ENCODE measurements at places on chromosomes 12 and 14. TPM values are rescaled to one million over a fixed set of nuclear protein-coding genes. Genes with fewer than 3 reads are reported as not detected.

GRCh38 chr12:106954462-106955376, 988 bp upstream of the TMEM263 start:
- peak; percentile 65 for DNase-seq

- DNase-seq, result peak; percentile 0
These were observed 523 bp upstream of the SLC6A15 start for GRCh38 chr12:84913129-84913515.

DNA sequence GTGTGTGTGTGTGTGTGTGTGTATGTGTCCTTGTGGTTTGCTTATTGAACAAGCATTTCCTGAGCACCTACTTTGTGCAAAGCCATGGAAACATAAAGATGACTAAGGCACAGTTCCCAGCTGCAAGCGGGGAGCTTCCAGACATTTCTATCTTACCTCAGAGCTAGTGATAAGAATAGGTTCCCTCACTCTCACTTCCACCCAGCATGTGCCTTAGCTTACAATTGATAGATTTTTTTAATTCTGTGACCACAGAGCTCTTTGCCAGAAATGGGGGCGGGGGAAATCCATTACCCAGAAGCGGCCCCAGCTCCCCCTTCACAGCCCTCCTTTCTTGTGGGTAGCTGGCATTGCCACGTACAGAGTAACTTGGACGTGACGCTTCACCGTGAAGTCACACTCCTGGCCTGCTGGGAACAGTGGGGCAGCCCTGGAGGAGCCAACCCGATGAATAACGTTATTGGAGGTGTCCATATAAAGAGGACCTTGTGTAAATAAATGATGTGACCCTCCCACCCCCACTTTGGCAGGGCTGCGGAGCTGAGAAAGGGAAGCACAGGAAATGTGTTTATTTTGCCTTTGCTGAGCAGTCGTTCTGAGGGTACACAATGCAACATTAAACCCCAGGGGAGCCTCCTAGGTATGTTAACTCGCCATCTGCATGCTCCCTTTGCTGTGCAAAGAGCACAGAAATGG, 238.9 kb downstream of the CHST11 start:
- peak; percentile 87 for DNase-seq

GRCh38 chr14:45793081-45793480, 540.1 kb upstream of the MIS18BP1 start:
- no peak for DNase-seq

- no peak for DNase-seq
These were observed 196.1 kb downstream of the SLC15A4 start for GRCh38 chr12:128627659-128628058.

- DNase-seq, result no peak
These were observed 640.7 kb downstream of the DIO2 start for GRCh38 chr14:79570648-79571047.

GRCh38 chr12:96187956-96188355, 6.2 kb upstream of the ELK3 start:
- no peak for DNase-seq

Gene HOXC12
- not detected for total RNA-seq

Gene CD69
- 0.23 TPM for total RNA-seq

Gene RTL1
- total RNA-seq, result not detected

Data from dermis blood vessel endothelial cell (primary cell).